ENCODE measurements at places on chromosomes 6 and 20. TPM values are rescaled to one million over a fixed set of nuclear protein-coding genes. Genes with fewer than 3 reads are reported as not detected.

GRCh38 chr6:109187399-109188114 is 92.2 kb downstream of the CEP57L1 start:
- H3K4me1 ChIP-seq: no peaks in the 10 kb centered on the region
- peaks cover 47% of the 10 kb centered on the region for H3K27me3 ChIP-seq
- H3K36me3 ChIP-seq: peaks cover 11% of the 10 kb centered on the region
- peak; percentile 58 for DNase-seq
- H3K27ac ChIP-seq: peak overlapping the region; percentile 40

GRCh38 chr6:17628873-17629272 is 28.8 kb downstream of the FAM8A1 start:
- no peak for DNase-seq
- H3K36me3 ChIP-seq: peaks cover 48% of the 10 kb centered on the region
- H3K27ac ChIP-seq: peak overlapping the region; percentile 63
- H3K4me1 ChIP-seq: peaks cover 20% of the 10 kb centered on the region

- H3K27ac ChIP-seq: no peak overlapping the region
- H3K4me1 ChIP-seq: no peaks in the 10 kb centered on the region
- H3K36me3 ChIP-seq: no peaks in the 10 kb centered on the region
- no peaks in the 10 kb centered on the region for H3K27me3 ChIP-seq
These were observed 163.4 kb downstream of the MTFR2 start for GRCh38 chr6:136086686-136087085.

- H3K27me3 ChIP-seq: peaks cover 52% of the 10 kb centered on the region
- no peak overlapping the region for H3K27ac ChIP-seq
- H3K4me3 ChIP-seq: no peak overlapping the region
- H3K4me1 ChIP-seq: peaks cover 14% of the 10 kb centered on the region
- no peaks in the 10 kb centered on the region for H3K36me3 ChIP-seq
- DNase-seq: peak; percentile 35
These were observed 42.8 kb downstream of the HLA-DPB1 start for GRCh38 chr6:33118525-33119123.

DNA sequence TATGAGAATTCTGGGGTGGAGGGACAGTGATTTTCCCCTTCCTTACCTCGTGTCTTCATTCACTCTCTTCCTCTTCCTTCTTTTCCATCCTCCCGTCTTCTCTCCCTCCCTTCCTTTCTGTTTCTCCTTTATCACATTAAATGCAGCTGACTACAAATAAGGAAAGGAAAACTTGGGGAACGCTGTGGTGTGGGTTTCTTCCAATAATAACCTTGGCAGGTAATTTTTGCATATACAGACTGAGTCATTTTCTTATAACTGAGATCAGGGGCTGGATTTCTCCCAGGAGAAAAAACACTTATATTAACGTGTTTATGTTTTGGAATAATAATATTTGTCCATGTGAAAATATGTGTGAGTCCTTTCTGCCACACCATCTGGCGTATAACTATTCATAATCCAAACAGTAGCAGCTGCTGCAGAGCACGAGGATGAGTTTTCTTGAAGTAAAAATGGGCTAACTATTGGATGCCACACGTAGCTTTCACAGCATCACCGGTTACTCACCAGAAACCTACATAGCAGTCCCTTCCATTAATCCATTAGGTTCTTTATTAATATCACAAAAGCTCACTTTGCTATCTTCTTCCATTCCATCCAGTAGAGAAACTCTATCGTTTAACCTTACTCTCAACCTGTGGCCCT is 139.2 kb upstream of the SASH1 start:
- no peak for DNase-seq
- H3K36me3 ChIP-seq: peaks cover 4% of the 10 kb centered on the region
- peaks cover 32% of the 10 kb centered on the region for H3K4me1 ChIP-seq
- H3K27me3 ChIP-seq: peaks cover 82% of the 10 kb centered on the region

- H3K36me3 ChIP-seq: no peaks in the 10 kb centered on the region
- no peaks in the 10 kb centered on the region for H3K27me3 ChIP-seq
- no peak overlapping the region for H3K27ac ChIP-seq
- no peak for DNase-seq
- no peak overlapping the region for H3K4me3 ChIP-seq
- H3K4me1 ChIP-seq: no peaks in the 10 kb centered on the region
These were observed 265.6 kb downstream of the SMOC2 start for GRCh38 chr6:168706471-168707177.

DNA sequence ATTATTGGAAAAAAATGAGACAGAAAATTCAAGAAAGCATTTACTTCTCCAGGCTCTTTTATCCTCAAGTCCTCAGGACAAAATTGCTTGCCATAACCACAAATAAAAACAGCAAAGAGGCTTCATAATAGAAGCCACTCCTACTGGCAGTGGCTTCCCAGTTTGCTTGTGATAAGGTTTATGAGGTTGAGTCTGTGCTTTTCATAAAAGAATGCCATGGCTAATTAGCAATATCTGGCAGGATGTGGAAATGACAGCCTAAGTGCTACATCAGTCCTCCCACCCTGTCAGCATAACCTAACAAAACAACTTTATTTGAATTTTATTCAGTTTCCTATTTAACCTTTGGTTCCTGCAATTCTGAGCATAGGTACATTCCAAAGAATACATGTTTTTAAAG is 80.9 kb upstream of the HTR1E start:
- no peak overlapping the region for H3K4me3 ChIP-seq
- no peaks in the 10 kb centered on the region for H3K36me3 ChIP-seq
- DNase-seq: no peak
- no peaks in the 10 kb centered on the region for H3K4me1 ChIP-seq
- H3K27ac ChIP-seq: no peak overlapping the region
- H3K27me3 ChIP-seq: no peaks in the 10 kb centered on the region

DNA sequence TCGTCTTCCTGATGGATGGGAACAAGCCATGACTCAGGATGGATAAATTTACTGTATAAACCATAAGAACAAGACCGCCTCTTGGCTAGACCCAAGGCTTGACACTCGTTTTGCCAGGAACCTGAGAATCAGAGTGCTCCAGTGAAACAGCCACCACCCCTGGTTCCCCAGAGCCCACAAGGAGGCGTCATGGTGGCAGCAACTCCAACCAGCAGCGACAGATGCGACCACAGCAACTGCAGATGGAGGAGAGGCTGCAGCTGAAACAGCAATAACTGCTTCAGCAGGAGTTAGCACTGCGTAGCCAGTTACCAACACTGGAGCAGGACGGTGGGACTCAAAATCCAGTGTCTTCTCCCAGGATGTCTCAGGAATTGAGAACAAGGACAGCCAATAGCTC is 100.9 kb upstream of the SAMD5 start:
- no peak overlapping the region for H3K27ac ChIP-seq
- no peaks in the 10 kb centered on the region for H3K27me3 ChIP-seq
- DNase-seq: no peak
- H3K4me3 ChIP-seq: no peak overlapping the region
- H3K36me3 ChIP-seq: no peaks in the 10 kb centered on the region

GRCh38 chr6:138493413-138493812 is 5.9 kb downstream of the NHSL1 start:
- H3K4me1 ChIP-seq: no peaks in the 10 kb centered on the region
- DNase-seq: no peak
- H3K36me3 ChIP-seq: no peaks in the 10 kb centered on the region

DNA sequence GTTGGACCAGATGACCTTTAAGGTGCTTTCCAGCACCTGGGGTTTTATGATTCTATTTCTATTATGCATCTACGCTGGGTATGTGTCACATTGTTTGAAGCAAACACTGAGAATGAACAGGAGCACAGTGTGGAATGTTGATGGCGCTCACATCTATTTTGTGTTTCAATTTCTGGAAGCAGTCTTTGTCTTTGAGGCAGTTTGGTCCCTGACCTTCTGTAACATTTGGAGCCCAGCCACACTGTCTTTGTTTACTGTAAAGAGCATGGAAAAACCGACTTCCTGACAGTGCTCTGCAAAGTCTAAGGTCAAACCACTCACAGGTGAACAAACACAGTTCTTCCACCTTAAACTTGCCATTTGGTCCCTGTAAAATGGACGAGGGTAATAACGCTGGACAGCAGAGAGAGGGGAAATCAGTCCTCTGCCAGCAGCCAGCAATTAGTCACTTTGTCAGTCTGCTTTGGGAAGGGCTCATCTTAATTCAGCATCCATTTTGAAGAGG is 155.5 kb downstream of the PRL start:
- H3K27ac ChIP-seq: no peak overlapping the region
- DNase-seq: no peak
- H3K4me3 ChIP-seq: no peak overlapping the region

Gene PI3
- total RNA-seq: not detected

GRCh38 chr20:41145317-41145716 is 8.0 kb downstream of the PLCG1 start:
- H3K36me3 ChIP-seq: peaks cover 15% of the 10 kb centered on the region
- peaks cover 100% of the 10 kb centered on the region for H3K4me1 ChIP-seq
- no peak for DNase-seq
- H3K4me3 ChIP-seq: peak overlapping the region; percentile 85
- H3K27me3 ChIP-seq: no peaks in the 10 kb centered on the region
- H3K27ac ChIP-seq: peak overlapping the region; percentile 51

Gene TDRD6
- not detected for total RNA-seq

- no peak for DNase-seq
- H3K4me1 ChIP-seq: no peaks in the 10 kb centered on the region
These were observed 264.8 kb downstream of the SLC35F1 start for GRCh38 chr6:118171852-118172251.

DNA sequence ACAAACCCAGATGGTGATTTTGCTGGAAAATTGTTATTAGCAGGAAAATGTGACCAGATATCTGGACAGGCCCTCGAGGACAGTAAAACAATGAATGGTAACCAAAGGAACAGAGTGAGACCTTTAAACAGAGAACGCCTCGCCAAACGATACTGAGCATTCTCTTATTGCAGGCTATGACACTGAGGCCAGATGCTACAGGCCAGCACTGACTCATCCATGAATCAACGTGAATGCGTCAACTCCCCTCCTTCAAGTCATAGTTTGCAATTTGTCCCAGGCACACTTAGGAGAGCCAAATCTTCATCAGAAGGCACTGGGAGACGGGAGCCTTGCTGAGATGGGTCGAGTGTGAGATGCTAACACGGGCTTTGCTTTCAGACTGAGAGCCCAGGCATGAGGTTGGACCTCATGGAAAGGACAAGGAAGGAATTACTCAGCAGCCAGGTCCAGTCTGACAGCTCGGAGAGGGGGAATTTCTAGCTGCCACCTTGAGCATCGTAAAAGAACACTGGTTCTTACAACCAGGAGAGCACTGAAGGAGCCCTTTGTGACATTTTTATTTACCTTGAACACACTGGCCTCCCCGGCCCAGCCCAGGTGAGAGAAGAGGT is 60.7 kb downstream of the BMP7 start:
- no peak overlapping the region for H3K4me3 ChIP-seq
- H3K27ac ChIP-seq: no peak overlapping the region
- DNase-seq: no peak
- no peaks in the 10 kb centered on the region for H3K36me3 ChIP-seq

- H3K27me3 ChIP-seq: no peaks in the 10 kb centered on the region
- no peak overlapping the region for H3K27ac ChIP-seq
- no peak overlapping the region for H3K4me3 ChIP-seq
These were observed 90.6 kb downstream of the MRPL14 start for GRCh38 chr6:44036699-44037101.

Gene IL17A
- total RNA-seq: 2.8 TPM

DNA sequence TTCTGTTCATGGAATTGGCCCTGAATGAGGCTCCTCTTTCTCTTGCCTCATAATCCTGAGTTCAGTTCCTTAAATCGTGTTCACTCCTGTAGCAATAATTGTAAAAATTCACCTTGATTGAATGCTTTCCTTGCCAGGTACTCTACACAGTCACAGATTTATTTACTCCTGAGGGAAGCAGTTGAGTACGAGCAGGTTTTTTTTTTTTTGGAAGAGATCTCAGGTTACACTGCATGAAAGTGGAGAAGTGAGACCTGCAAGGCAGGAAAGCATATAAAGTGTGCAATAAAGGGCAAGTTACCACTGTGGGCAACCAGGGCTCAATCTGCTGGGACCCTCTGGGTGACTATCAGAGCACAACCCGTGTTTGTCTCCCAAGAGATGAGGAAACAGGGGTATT is 93.0 kb upstream of the DOK5 start:
- H3K27ac ChIP-seq: no peak overlapping the region
- no peak overlapping the region for H3K4me3 ChIP-seq
- no peaks in the 10 kb centered on the region for H3K36me3 ChIP-seq
- H3K27me3 ChIP-seq: peaks cover 26% of the 10 kb centered on the region
- no peaks in the 10 kb centered on the region for H3K4me1 ChIP-seq

Gene ERVFRD-1
- not detected for total RNA-seq

Gene DLK2
- 1.6 TPM for total RNA-seq

- H3K27me3 ChIP-seq: no peaks in the 10 kb centered on the region
- no peak overlapping the region for H3K4me3 ChIP-seq
- H3K27ac ChIP-seq: no peak overlapping the region
- no peak for DNase-seq
These were observed 28.2 kb upstream of the ARMC2 start for GRCh38 chr6:108820006-108820405.

DNA sequence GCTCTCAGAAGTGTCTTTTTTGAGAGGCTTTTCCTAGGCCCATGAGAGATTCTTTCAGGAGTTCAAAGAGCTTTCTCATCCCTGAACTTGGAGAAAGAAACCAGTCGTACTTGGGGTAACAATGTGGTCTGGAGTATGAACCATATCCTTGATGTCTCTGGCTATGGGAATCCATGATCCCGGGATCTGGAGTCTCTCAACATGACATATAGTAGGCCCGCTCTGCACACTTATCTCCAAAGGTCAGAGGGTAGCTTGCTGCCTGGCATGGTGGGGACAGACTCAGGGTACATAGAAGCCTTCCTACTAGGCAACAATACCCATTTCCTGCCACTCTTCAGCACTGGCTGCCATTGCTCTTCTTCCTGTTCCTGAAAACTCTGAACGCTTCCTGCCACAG is 42.2 kb upstream of the NFATC2 start:
- no peaks in the 10 kb centered on the region for H3K4me1 ChIP-seq
- H3K36me3 ChIP-seq: no peaks in the 10 kb centered on the region
- H3K4me3 ChIP-seq: no peak overlapping the region
- no peak for DNase-seq

GRCh38 chr6:89146718-89147700 is 1.2 kb downstream of the PM20D2 start:
- peak overlapping the region; percentile 96 for H3K4me3 ChIP-seq
- DNase-seq: peak; percentile 48
- H3K36me3 ChIP-seq: peaks cover 7% of the 10 kb centered on the region
- H3K4me1 ChIP-seq: peaks cover 40% of the 10 kb centered on the region
- H3K27me3 ChIP-seq: no peaks in the 10 kb centered on the region

DNA sequence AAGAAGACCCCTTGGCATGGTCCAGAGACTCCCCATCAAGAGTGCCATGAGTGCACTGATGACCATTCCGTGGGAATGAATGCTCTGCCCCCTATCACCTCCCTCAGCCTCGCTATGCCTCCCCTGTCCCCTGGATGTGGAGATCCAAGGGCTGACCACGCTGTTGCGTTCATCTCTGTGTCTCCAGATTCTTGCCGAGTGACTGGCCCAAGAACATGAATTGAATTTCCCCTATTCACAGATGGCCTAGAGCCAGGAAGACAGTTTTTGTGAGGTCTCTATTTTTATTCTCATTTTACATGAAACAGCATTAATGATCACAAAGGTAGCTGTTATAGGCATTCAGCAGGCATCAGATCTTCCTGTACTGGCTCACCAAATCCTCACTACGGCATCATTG is 33.6 kb downstream of the MAFB start:
- H3K27me3 ChIP-seq: no peaks in the 10 kb centered on the region
- no peaks in the 10 kb centered on the region for H3K4me1 ChIP-seq
- no peak overlapping the region for H3K27ac ChIP-seq
- H3K36me3 ChIP-seq: no peaks in the 10 kb centered on the region

Gene EDN1
- total RNA-seq: 0.28 TPM

- H3K4me1 ChIP-seq: no peaks in the 10 kb centered on the region
- DNase-seq: no peak
- H3K4me3 ChIP-seq: no peak overlapping the region
- H3K27me3 ChIP-seq: no peaks in the 10 kb centered on the region
- no peaks in the 10 kb centered on the region for H3K36me3 ChIP-seq
These were observed 592.7 kb upstream of the POU3F2 start for GRCh38 chr6:98241630-98242029.

Data from activated T-cell treated with anti-CD3 and anti-CD28 coated beads, Interleukin-2, amount 50 U/mL, for 72 hours (primary cell).